ENCODE measurements at places on chromosomes 16 and 17.
A peak's percentile ranks its signal among the peaks of the same experiment; 100 is the strongest.

GRCh38 chr16:71479420-71479819, 9.7 kb downstream of the ZNF19 start:
- DNase-seq = no peak

DNA sequence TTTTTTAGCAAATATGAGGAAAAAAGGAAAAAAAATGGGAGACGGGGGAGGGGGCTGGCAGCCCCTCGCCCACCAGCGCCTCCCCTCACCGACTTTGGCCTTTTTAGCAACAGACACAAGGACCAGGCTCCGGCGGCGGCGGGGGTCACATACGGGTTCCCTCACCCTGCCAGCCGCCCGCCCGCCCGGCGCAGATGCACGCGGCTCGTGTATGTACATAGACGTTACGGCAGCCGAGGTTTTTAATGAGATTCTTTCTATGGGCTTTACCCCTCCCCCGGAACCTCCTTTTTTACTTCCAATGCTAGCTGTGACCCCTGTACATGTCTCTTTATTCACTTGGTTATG, 1.2 kb upstream of the TMEM88 start:
- DNase-seq = no peak

- DNase-seq = no peak
Observed at GRCh38 chr17:57108671-57109392, 23.8 kb downstream of the AKAP1 start.

DNA sequence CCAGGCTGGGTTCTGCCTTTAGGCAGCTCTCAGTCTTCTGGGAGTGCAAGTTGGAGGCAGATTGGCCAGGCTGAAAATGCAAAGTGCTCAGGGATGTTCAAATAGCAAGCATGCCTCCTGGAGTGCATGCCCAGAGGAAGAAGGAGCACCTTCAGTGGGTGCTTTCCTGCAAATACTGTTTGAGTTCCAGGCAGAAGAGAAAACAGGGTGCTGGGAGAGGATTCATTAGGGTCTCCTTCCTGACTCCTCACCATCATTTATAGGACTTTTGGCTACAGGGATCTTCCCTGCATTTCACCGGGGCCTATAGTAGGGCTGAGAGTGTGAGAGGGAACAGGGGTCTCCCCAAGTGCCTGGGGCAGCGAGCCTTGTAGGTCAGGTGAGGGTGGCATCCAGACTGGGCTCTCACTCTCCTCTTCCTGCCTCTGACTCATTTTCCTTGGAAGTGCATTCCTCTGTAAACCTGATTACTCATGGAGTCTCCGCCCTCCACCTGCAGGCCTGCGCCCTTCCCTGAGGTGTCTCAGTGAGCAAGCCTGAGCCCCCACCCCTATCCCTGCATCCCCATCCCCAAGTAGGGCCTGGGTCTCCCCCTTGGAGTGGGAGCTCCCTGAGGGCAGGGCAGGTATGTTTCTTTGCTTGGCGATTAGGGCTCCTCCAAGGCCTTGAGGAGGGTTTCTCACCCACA, 17.1 kb upstream of the TNS4 start:
- DNase-seq = no peak

- DNase-seq = peak; percentile 2
Observed at GRCh38 chr17:69246726-69247375, 18.2 kb upstream of the ABCA10 start.

GRCh38 chr17:45341533-45342158, 24.8 kb upstream of the MAP3K14 start:
- no peak for DNase-seq
